BJ (cell line): ENCODE measurements at places on chromosomes 3 and 15. TPM values are rescaled to one million over a fixed set of nuclear protein-coding genes. Genes with fewer than 3 reads are reported as not detected.

DNA sequence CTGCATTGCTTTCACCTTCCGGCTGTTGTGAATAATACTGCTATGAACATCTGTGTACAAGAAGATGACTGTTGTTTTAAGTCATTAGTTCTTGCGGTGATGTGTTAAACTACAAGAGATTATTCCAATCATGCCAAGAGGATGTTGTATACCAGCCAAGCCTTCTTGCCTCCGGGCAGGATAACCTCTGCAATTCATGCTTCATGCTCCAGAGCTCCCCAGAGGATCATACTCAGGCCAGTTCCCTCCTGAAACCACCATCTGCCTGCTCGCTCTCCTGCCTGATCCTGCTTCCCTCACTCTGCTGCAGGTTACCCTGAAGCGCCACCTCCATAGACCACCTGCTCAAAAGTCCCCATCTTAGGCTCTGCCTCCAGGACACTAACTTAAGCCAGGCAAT lies 187.1 kb upstream of the PROK2 start:
- DNase-seq = no peak

DNA sequence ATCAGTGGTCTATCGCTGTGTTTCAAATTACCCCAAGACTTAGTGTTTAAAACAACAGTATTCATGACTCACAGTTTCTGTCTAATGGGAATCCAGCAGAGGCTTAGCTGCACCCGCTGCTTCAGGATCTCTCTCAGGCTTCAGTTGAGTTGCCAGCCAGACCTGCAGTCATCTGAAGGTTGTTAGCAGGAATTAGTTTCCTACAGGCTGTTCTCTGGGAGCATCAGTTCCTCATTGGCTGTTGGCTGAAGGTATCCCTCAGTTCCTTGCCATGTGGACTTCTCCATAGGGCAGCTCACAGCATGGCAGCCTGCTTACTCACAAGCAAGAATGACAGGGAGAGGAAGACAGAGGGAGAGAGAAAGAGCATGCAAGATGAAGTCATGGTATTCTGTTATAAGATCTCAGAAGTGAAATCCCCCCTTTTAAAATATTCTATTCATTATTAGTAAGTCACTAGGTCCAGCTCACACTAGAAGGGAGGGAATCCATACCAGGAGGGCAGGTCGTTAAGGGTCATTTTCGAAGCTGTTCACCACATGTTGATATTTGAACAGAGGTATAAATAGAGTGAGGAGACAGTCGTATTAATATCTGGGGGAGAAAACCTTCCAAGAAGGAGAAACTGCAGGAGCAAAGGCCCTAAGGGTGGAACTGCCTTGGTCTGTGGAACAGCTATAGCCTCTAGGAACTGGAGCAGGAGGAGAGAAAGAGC lies 473.9 kb upstream of the PPP2R3A start:
- no peak for DNase-seq

- no peak for DNase-seq
Observed at GRCh38 chr3:78414261-78414660, 1353.5 kb downstream of the ROBO1 start.

GRCh38 chr15:90401495-90401894 lies 13.5 kb downstream of the IQGAP1 start:
- no peak for DNase-seq

The GALNT15 gene
- 5.0 and 5.4 TPM in 2 replicates for polyA plus RNA-seq

The KBTBD12 gene
- polyA plus RNA-seq = not detected in 2 replicates

The IL12A gene
- polyA plus RNA-seq = 0.38 and 0.50 TPM in 2 replicates

The PAQR5 gene
- polyA plus RNA-seq = 2.1 and 2.8 TPM in 2 replicates

The IQCH gene
- 0.82 and 1.5 TPM in 2 replicates for polyA plus RNA-seq
